ENCODE measurements at places on chromosomes 16 and 17.

DNA sequence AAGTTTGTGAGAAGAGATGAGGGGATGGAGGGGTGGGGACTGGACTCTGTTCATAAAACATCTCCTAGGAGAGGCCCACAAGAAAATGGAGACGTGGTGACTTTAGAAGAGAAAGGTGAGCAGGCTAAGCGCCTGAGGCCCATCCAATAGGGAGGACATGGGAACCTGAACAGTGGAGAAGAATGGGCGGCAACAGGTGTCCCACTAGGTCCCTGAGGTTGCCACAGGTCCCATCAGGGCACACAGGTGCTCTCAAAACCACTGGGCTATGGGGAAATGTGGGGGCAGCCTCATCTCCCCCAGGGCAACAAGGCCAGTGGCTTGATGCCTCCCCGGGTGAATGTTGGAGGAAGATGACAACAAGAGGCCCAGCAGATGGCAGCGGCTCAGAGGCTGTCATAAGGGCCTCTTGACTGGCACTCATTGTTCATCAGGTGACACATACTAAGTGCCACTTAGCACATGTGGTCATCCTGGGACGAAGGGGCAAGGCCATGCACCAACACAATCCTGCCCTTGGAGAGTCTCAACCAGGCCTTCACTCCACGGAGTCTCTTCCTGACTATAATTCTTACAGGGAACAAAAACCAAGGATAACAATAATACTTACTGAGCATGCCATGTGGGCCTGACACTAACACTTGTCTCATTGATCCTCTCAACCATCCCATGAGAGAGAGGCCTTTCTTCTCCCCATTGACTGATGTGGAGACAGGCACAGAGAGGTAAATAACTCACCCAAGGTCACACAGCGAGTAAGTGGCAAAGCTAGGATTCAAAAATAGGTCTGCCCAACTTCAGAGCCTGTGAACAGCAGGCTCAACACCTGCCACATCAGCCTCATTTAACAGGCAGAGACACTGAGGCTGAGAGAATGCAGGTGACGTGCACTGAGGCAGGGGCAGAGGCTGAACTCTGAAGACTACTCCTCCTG is 38.0 kb downstream of the CUEDC1 start:
- no peak for DNase-seq

- no peak for DNase-seq
These were observed 6.7 kb downstream of the ITGA3 start for GRCh38 chr17:50062293-50063243.

DNA sequence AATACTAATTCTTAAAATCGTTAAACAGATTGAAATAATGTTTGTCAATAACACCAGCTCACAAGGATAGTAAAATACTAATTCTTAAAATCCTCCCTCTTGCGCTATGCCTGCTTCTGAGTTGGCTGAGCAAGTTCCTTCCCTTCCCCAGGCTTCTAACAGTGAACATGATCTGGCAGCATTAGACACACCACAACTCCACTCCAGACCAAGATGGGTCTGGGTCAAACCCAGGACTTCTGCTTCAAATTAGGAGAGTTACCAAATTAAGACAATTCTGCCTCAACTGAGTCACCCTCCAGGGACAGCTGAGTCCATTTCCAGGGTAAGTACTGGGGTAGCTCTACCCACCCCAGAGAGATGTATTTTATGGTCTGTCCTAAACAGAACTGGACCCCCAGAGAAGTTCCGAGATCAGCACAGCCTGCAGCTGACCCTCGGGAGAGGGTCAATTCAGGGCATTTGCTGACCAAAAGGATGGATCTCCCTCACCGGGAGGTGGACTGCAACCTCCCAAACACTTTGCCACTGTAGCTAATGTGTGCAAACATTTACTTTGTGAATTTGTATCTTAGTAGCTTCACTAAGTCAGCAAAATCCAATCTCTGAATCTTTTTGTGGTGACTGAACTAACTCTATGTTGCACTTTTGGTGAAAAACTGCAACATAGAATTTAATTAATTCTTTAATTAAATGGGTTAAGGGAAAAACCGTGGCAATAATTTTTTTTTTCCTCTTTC is 48.8 kb downstream of the ADCY9 start:
- DNase-seq = no peak

DNA sequence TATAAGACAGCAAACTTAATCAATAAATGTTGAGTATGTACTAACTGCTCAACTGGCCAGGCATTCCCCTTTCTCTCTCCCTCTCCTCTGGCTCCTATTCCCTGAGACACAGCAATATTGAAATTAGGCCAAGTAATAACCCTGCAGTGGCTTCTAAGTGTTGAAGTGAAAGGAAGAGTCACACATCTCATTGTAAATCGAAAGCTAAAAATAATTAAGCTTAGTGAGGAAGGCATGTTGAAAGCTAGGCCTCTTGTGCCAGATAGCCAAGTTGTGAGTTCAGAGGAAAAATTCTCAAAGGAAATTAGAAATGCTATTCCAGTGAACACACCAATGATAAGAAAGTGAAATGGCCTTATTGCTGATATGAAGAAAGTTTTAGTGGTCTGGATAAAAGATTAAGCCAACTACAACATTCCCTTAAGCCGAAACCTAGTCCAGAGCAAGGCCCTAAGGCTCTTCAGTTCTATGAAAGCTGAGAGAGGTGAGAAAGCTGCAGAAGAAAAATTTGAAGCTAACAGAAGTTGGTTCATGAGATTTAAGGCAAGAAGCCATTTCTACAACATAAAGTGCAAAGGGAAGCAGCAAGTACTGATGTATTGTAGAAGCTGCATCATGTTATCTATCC is 35.4 kb upstream of the ABCC11 start:
- no peak for DNase-seq

GRCh38 chr16:22029632-22030031 is 21.7 kb downstream of the MOSMO start:
- no peak for DNase-seq

DNA sequence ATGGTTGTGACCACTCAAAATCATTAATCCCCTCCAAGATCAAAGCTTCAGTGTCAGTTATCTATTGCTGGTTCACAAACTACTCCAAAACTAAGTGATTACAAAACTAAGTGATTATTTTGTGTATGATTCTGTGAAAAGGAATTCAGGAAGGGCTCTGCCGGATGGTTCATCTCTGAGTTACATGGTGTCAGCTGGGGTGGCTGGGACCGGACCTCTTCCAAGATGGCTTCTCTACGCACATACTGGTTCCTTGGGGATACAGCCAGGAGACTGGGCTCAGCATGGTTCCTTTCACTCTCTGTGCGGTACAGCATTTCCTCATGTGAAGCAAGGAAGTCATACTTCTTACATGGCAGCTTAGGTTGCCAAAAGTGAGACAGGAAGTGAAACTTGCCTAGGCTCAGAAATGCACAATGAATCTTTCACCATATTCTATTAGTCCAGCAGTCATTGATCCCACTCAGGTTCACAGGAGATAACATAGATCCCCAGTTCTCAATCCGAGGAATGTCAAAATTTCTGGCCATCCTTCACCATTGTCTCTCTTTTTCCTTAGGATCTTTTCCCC is 97.9 kb upstream of the IRX6 start:
- DNase-seq = no peak

DNA sequence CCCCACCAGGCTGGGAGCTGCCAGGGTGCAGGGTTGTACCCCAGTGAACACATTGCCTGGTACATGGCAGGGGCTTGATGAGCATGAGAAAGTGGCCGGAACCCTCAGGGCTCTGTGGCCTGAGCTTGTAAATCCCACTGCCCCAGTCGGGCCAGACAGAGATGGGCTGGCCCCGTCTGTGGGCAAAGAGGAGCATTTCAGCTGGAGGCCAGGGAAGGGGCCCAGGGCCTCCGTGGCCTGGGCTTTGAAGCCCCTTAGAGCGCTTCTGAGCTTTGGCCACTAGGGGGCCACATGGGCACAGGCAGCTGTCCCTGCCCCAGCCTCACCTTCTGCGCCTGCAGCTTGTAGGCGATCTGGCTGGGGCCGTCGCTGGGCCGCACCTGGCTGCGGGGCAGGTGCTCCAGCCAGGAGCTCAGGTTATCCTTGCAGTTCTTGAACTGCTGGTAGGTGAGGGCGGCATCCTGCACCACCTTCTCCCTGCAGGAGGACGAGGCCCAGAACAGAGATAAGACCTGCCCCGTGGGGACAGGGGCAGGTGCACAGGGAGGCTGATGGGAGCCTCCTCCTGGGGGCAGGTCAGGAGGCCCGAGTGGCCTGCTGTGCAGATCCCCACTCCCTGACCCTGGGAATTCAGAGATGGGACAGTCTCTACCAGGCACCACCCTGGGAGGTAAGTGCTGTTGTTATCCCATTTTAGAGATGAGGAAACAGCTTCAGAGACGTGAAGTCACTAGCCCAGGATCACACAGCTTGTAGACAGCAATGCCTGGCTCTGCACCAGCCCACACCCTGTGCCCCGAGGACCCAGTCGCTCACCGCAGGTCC is 12.8 kb downstream of the EVPL start:
- DNase-seq = peak; percentile 16

- DNase-seq = no peak
These were observed 116.5 kb downstream of the ANKFN1 start for GRCh38 chr17:56269556-56270389.

DNA sequence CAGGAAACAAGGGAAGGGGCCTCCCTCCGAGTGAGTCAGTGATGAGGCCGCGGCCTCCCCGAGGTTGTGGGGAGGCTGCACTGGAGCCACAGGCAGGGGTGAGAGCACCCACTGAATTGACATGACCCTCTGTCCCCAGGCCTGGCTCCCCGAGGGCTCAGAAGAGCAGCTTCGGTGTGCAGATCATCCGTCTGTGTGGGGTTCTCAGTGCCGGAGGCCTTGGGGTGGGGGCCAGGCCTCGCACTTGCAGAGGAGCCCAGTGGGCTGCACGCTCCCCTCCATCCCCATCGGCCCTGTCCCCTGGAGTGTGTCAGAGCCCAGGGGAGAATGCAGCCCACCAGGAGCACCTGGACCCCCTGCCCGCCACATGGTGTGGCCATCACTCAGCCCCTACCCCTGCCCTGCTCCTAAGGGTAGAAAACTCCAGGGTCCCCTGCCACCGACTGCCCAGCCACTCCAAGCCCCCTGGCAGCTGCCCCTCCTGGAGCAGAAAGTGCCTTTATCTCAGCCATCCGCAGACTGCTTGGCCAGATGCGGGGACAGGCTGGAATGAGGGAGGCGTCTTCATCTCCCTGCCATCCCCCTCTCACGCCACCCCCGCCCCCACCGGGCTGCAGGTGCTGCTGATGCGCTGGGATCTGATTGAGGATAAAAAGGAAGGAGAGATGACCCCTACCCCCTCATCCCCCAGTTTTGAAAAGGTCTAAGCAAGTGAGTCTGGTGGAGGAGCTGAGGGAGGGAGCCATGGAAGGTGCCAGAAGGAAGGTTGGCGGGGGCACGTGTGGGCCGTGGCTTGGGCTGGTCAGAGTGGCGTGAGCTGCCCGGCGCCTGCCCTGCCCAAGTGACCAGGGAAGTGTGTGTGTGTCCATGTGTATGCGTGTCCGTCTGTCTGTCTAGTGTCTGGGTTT is 358.3 kb downstream of the SEC14L1 start:
- DNase-seq = no peak

Data from NCI-H446 treated with DMSO at 0.1 percent for 48 hours (cell line).